ENCODE measurements at places on chromosomes 7 and 10.

DNA sequence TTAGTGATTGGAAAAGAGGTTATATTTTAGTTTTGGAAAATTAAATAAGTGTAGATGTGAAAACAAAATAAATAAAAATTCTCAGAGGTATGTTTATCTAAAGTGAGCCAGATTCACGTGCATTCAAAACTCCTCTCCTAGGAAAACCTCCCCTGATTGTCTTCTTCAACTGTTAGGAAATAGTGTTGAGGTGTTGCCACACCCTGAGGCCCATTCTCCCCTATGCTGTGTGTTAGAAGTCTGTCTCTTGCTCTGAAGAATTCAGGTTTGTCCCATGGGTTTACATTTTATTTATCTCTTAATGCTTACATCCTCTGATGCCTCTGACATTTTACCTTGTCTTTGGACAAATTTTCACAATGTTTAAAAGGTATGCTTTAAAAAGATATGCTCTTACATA, 40.3 kb downstream of the PTPRE start:
- H3K27me3 ChIP-seq, result no peaks in the 10 kb centered on the region
- no peak for DNase-seq
- no peaks in the 10 kb centered on the region for H3K36me3 ChIP-seq
- no peak overlapping the region for H3K27ac ChIP-seq

GRCh38 chr7:30968294-30968693, 4.5 kb downstream of the GHRHR start:
- DNase-seq, result no peak
- no peaks in the 10 kb centered on the region for H3K27me3 ChIP-seq
- no peak overlapping the region for H3K4me3 ChIP-seq
- no peaks in the 10 kb centered on the region for H3K4me1 ChIP-seq
- H3K36me3 ChIP-seq, result no peaks in the 10 kb centered on the region

DNA sequence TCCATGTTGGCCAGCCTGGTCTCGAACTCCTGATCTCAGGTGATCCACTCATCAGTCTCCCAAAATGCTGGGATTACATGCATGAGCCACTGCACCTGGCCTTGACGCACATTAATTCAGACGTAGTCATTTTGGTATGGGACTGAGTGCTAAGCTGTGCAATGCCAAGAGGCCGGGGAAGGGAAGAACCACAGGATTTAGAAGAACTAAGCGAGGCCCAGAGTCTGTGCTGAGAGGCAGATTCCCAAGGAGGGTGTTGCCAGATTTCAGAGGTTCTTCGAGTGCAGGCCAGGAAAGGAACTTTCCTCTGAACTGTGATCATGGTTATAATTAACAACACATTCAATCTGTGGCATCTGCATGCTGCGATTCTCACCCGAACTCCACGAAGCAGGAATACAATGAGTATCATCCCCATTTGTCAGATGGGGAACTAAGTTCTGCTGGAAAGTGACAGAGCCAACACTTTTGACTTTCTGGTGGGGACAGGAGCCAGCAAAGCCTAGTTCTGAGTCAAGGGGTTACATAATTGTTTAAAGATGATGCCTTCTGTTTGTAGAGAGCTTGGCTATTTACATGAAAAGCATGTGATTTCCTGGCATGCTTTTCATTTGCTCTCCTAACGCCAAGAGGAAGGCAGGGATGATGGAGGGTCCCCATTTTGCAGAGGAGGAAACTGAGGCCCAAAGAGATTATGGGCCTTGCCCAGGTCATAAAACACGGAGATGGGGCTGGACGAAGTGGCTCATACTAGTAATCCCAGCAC, 6.2 kb upstream of the ZAN start:
- no peaks in the 10 kb centered on the region for H3K36me3 ChIP-seq
- H3K4me3 ChIP-seq, result no peak overlapping the region
- peaks cover 6% of the 10 kb centered on the region for H3K4me1 ChIP-seq
- peak; percentile 22 for DNase-seq

- no peaks in the 10 kb centered on the region for H3K27me3 ChIP-seq
- DNase-seq, result no peak
- no peak overlapping the region for H3K27ac ChIP-seq
- no peak overlapping the region for H3K4me3 ChIP-seq
Observed at GRCh38 chr7:44433255-44434022, 57.0 kb downstream of the NUDCD3 start.

- peak within 1 kb of the TSS; percentile 100 for H3K27ac ChIP-seq
- peaks cover 26% of the 10 kb centered on the region for H3K4me1 ChIP-seq
- peak within 1 kb of the TSS; percentile 89 for H3K4me3 ChIP-seq
- no peaks in the 10 kb centered on the region for H3K36me3 ChIP-seq
- H3K27me3 ChIP-seq, result no peaks in the 10 kb centered on the region
Observed at GRCh38 chr7:158829342-158830210, at the start of gene ESYT2. ESYT2 (minus strand) TSS chr7:158829509; CDS start chr7:158829418, 91 bp downstream.

DNA sequence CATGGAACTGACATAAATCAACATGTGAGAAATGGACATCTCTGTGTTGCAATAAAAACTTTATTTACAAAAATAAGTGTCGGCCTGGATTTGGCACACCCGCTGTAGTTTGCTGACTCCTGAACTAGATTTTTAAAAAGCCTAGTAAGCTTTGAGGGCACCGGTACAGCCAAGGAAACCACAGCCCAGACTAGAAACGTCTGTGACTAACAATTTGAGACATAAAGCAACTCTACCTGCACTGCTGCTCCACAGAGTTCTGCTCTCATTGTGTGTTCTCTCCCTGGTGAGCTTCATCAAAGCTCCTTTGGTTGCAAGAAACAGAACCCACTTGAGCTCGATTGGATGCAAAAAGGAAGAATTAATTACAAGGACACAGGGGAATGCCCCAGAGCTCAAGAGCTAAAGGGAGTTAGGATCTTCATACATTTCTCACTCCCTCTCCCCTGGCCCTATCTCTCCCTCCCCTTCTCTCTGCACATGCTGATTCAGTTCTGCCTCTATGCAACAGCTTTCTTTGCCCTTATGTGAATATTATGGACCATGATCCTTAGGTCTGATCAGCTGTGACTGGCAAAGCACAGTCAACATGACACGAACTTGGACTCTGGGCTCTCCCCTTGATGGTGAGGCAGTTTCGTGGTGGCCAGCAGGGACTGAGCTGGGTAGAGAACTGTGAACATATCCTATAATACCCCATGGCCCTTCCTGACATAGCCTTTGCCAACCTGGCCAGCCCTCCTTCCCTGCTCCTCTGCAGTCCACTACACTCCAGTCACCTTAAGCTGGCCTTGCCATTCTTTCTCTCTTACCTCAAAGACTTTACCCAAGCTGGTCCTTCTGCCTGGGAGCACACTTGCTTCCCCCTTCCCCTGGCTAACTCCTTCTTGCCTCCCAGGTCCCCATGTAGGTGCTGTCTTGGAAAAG, 77.5 kb upstream of the YAE1 start:
- H3K27me3 ChIP-seq, result no peaks in the 10 kb centered on the region
- DNase-seq, result no peak
- no peaks in the 10 kb centered on the region for H3K36me3 ChIP-seq
- no peak overlapping the region for H3K27ac ChIP-seq
- H3K4me1 ChIP-seq, result no peaks in the 10 kb centered on the region
- no peak overlapping the region for H3K4me3 ChIP-seq

DNA sequence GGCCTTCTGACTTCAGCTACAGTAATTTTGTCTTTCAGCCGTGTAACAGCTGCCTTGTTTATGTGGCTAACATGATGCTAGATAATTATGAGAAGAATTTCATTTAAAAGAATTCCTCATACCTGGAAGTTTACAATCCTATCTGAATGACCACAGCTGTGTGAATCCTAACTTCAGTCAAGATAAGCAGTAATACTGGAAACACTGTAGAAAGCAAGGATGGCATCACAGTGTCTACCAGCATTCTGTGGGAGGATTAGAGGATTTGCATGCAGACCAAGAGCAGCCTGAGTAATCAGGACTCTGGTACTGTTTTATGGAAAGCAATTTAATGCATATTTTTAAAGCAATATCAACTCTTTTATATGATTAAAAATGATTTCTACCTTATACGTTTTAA, 282.4 kb downstream of the EXOC4 start:
- H3K27me3 ChIP-seq, result no peaks in the 10 kb centered on the region
- no peak overlapping the region for H3K4me3 ChIP-seq
- H3K27ac ChIP-seq, result no peak overlapping the region

DNA sequence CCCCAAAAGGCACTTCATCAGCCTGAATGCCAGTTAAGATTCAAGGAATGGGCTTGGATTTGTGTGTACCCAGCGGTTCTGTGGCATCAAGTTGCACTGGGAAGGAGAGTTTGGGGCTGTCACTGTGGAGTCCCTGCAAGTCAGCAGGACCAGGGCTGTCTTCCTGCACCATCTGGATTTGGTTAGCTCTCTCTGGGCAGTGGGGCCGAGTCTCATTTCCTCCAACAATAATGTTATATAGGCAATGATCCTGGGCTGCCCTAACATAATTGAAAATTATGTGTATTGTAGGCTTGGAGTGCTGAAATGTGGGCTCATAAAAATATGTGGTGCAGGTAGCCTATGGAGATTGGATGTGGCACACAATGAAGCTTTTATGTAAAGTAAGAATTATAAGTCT, 87.2 kb downstream of the TCF7L2 start:
- no peak overlapping the region for H3K4me3 ChIP-seq
- no peak for DNase-seq
- H3K36me3 ChIP-seq, result no peaks in the 10 kb centered on the region

DNA sequence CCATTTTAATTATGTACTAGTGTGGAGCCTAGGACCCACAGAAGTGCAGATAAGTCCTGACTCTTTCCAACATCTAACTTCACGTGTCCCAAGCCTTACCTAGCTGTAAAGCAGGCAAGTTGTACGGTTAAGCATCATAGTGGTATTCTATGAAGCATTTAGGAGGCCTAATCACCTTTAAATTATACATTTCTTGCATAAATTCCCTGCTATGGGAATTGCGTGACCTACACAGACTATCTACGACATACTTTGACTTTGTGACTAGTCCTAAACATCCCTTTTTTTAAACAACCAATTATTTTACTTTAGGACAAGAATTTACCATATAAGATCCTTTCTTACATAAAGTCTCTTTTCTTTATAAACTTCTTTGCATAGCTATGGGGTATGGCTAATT, 37.7 kb upstream of the LRGUK start:
- peaks cover 7% of the 10 kb centered on the region for H3K4me1 ChIP-seq
- H3K4me3 ChIP-seq, result no peak overlapping the region
- no peak overlapping the region for H3K27ac ChIP-seq
- H3K36me3 ChIP-seq, result no peaks in the 10 kb centered on the region
- no peaks in the 10 kb centered on the region for H3K27me3 ChIP-seq

DNA sequence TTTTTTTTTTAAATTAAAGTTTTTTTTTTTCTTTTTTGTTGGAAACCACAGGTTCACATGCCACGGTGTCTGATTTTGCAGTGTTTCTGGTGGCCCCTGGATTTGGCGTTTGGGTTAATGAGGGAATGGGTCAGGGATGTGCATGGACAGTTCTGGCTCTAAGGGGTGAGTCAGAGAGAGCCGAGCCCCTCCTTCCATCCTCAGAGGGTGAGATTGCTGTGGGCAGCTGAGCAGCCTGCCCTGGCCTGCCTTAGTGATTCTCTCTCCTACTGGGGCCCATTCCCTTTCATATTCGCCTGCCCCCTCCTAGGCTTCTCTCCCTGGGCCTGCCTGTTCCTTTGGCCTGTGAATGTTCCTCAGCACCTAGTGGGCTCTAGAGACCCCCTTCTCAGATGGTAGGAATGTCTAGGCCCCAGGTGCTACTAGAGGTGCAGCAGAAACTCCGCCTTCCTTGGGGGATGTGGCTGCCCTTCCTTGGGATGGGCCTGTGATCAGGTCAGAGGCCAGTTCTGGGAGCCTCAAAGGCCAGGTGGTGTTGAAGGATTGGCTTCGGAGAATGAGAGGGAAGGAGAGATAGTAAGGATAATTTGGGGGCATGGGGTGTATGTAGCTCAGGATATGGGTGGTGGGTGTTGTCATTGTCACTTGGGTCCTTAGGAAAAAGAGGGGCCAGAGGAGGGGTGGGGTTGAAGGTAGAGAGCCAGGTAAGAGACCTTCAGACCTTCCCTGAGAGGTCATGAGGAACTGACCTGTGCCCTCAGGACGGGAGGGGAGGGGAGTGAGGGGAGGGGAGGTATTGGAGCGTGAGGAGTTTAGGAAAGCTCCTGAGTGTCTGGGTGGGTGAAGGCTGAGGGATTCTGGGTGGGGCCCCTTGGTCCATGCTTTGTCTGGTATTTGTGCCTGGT, 19.8 kb downstream of the TSPAN14 start:
- H3K36me3 ChIP-seq, result no peaks in the 10 kb centered on the region
- peaks cover 43% of the 10 kb centered on the region for H3K4me1 ChIP-seq
- peak overlapping the region; percentile 64 for H3K27ac ChIP-seq
- no peaks in the 10 kb centered on the region for H3K27me3 ChIP-seq
- no peak for DNase-seq

GRCh38 chr7:135942614-135943013, 34.5 kb downstream of the MTPN start:
- no peak overlapping the region for H3K27ac ChIP-seq
- H3K27me3 ChIP-seq, result no peaks in the 10 kb centered on the region
- H3K36me3 ChIP-seq, result no peaks in the 10 kb centered on the region
- no peak overlapping the region for H3K4me3 ChIP-seq
- peaks cover 3% of the 10 kb centered on the region for H3K4me1 ChIP-seq

GRCh38 chr10:101303087-101303703, 50.8 kb upstream of the BTRC start:
- H3K27ac ChIP-seq, result no peak overlapping the region
- no peaks in the 10 kb centered on the region for H3K36me3 ChIP-seq
- no peak for DNase-seq
- H3K4me1 ChIP-seq, result peaks cover under 1% of the 10 kb centered on the region
- H3K4me3 ChIP-seq, result no peak overlapping the region

GRCh38 chr10:95363303-95363912, 72.6 kb upstream of the PDLIM1 start:
- no peaks in the 10 kb centered on the region for H3K36me3 ChIP-seq
- no peaks in the 10 kb centered on the region for H3K4me1 ChIP-seq
- no peak overlapping the region for H3K4me3 ChIP-seq
- DNase-seq, result peak; percentile 60

- peaks cover 14% of the 10 kb centered on the region for H3K4me1 ChIP-seq
- no peaks in the 10 kb centered on the region for H3K36me3 ChIP-seq
- H3K27ac ChIP-seq, result no peak overlapping the region
- DNase-seq, result peak; percentile 49
- no peaks in the 10 kb centered on the region for H3K27me3 ChIP-seq
Observed at GRCh38 chr10:114349522-114350215, 54.6 kb downstream of the AFAP1L2 start.

DNA sequence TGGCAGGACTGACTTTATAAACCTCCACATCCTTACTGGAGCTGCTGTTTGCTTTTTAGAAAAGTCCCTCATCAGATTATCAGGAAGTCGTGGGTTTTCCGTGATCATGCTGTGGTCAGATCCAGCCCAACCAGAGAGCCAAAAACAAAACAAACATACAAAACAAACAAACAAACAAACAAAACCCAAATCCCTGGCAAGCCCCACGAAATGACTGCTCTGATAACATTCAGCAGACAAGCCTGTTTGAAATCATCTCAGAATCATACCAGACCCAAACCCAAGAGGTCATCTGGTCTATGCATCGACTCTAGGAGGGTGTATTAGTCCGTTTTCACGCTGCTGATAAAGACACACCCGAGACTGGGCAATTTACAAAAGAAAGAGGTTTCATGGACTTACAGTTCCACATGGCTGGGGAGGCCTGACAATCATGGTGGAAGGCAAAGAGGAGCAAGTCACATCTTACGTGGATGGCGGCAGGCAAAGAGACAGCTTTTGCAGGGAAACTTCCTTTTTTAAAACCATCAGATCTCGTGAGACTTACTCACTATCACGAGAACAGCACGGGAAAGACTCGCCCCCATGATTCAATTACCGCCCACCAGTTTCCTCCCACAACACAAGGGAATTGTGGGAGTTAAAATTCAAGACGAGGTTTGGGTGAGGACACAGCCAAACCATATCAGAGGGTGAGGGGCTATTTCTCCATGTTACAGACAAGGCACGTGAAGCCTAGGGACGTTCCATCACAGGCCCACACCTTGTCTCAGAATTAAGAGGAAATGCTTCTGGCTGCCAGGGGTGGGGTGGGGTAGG, 85.7 kb downstream of the PARP12 start:
- no peak overlapping the region for H3K27ac ChIP-seq
- no peaks in the 10 kb centered on the region for H3K36me3 ChIP-seq
- no peak overlapping the region for H3K4me3 ChIP-seq
- DNase-seq, result no peak
- no peaks in the 10 kb centered on the region for H3K4me1 ChIP-seq

All from testis (tissue), 5 donors.